NT2/D1 (cell line): ENCODE measurements at places on chromosomes 11 and 22.

GRCh38 chr11:445765-446588 lies 4.1 kb upstream of the PTDSS2 start:
- no peak for DNase-seq

DNA sequence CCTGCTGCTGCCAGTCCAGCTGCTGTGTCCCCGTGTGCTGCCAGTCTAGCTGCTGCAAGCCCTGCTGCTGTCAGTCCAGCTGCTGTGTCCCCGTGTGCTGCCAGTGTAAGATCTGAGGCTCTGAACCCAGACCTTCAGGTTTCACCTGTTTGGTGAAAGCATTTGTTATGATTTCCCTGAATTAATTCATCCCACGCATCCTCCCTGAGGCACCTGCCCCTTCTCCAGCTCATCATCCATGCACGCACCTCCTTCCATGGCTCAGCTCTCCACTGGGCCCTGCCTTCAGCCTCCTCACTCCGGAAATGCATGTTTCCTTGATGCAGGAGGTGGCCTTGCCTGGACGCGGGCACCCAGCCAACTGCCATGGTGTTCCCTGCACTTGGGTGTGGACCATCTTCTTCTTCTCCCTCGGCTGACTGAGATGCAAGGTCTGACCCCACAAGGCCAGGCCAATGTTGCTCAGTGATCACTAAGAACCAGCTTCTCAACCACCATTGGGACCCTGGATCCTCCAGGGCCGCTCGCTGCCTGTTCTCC lies 788 bp downstream of the KRTAP5-10 start:
- DNase-seq = no peak

- DNase-seq = no peak
These were observed 378.1 kb downstream of the CADM1 start for GRCh38 chr11:115126092-115126491.

DNA sequence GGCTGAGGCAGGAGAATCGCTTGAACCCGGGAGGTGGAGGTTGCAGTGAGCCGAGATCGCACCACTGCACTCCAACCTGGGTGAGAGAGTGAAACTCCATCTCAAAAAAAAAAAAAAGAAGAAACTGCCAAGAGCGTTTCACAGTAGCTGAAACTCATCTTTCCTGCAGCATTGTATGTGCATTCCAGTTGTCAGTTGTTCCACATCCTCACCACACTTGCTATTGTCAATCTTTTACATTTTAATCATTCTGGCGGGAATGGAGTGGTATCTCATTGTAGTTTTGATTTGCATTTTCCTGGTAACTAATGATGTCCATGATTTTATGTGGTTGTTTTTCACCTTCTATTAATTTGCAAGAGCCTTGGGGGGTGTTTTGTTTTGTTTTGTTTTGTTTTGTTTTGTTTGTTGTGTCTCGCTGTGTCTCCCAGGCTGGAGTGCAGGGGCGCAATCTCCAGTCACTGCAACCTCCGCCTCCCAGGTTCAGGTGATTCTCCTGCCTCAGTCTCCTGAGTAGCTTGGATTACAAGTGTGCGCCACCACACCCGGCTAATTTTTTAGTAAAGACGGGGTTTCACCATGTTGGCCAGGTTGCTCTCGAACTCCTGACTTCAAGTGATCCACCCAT lies 8.1 kb upstream of the GNB1L start:
- no peak for DNase-seq

DNA sequence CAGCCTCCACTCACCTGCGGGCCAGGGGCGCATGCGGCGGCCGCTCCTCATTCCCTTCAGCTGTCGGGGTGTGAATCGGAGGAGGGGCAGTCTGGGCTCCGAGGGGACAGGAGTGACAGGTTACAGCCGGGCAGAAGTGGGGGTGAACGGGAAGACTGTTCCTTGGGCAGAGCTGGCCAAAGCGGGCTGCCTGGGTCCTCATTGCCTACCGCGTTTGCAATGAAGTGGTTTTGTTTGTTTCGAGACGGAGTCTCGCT lies 733 bp downstream of the MEI1 start:
- no peak for DNase-seq

GRCh38 chr22:24413271-24413670 lies 14.1 kb upstream of the ADORA2A start:
- DNase-seq = no peak

DNA sequence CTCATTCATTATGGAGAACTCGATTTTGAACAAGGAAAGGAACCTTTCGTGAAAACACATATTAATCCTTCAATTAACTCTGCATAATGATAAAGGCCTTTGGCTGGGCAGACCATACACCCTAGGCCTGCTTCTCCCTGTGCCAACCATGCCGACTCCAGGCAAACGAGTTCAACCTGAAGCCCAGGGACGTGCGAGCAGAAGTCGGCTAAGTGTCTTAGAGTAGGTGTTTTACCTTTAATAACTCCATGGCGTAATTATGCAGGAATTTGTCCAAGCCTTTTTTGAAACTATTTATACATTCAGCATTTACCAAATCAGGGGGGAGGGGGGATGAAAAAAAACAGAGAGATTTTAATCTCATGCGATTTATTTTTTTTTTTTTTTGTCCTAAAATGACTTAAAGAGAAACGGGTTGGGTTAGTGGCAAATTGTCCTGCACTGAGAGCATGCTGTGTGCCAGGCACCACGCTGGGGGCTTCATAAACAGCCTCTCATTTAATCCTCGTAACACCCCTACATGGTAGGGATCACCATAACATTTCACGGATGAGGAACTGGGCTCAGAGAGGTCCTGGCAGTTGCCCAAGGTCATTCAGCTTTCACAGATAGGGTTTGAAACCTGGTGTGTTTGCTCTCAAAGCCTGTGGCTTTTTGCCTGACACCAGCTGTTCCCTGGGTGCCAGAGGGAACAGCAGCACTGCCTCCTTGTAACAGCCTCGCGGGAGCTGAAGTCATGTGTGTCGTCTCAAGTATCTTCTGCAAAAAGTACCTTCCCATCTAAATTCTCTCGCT lies 423.9 kb downstream of the MN1 start:
- DNase-seq = no peak

DNA sequence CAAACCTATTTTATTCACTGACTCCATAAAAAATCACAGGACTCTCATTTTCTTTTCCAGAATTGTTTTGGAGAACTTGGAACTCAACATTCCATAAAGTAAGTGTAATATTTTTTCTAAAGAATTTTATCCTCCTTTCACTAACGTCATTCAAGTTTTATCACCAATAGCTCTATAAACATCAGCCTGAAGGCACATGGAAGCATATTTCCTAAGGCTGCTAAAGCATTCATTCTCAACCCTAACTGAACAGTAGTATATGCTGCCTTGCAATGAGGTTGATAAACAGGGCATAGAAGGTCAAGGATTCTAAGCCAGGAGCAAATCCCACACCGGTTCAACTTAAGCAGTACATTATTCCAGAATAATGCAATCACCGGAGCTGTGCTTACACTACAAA lies 273.9 kb downstream of the RAB38 start:
- DNase-seq = no peak

GRCh38 chr11:112298535-112298934 lies 37.9 kb upstream of the PLET1 start:
- DNase-seq = no peak

GRCh38 chr22:42074846-42075676 lies 1.0 kb downstream of the PHETA2 start:
- no peak for DNase-seq

- no peak for DNase-seq
These were observed 10.0 kb downstream of the KCNA4 start for GRCh38 chr11:30006876-30007275.

DNA sequence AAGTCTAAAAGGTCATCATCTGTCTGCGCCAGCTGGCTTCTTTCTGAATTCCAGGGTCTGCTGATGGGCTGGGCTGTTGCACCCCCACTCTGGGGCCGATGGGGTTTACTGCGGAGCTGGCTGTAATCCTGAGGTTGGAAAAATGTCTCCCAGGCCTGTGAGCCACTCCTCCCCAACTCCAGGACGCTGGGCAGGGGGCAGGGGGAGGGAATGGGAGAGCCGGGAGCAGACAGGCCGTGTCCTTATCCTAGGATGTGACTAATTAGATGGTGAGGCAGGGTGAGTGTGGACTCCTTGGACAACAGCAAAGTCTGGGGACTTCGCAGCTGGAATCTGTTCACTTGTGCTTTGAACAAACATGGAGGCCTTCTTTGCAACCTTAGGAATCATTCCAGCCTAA lies 48.7 kb downstream of the LRRC32 start:
- DNase-seq = no peak

- DNase-seq = no peak
These were observed 7.6 kb downstream of the CARS1 start for GRCh38 chr11:3049430-3050243.

DNA sequence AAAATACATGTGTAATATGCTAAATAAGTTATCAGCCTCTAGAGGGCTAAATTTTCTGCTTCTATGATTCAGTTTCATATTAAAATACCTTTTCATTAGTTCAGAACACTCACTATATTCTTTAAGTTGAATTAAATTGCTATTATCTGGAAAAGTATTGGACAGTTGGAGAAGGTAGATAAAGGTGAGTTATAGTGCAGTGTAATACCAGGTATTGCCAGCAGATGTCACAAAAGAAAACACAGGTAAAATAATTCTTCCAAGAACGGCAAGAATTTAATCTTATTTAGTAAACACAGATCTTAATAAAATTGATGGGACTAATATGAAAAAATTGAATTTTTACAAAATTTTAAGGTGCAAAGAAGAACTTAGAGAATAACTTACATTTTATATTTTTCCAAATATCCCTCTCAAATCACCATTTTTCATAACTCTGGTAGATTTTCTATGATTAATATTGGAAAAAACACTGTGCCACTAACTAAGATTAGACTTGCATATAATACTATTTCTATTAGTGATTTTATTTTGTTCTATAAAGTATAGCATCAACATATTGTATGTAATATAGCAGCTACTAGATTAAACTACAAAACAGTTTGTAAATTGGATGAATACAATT lies 1.7 kb upstream of the LRRC4C start:
- peak; percentile 23 for DNase-seq

- DNase-seq = peak; percentile 3
These were observed 84.2 kb downstream of the ZNF280B start for GRCh38 chr22:22424210-22424800.

GRCh38 chr22:43826142-43827002 lies 14.3 kb upstream of the EFCAB6 start:
- no peak for DNase-seq

- no peak for DNase-seq
These were observed 48.5 kb downstream of the MICAL2 start for GRCh38 chr11:12158909-12159308.

GRCh38 chr22:20859615-20860014 lies 808 bp downstream of the SNAP29 start:
- no peak for DNase-seq

DNA sequence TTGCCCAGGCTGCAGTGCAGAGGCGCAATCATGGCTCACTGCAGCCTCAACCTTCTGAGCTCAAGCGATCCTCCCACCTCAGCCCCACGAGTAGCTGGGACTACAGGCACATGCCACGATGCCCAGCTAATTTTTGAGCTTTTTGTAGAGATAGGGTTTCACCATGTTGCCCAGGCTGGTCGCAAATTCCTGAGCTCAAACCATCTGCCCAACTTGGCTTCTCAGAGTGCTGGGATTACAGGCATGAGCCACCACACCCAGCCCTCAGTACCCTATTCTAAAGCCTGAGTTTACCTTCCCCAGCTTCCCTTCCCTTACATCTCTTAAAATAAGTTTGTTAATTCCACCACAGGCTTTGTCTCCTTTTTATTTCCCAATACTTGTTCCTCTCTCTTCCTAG lies 59.1 kb downstream of the AMBRA1 start:
- no peak for DNase-seq

GRCh38 chr11:115333121-115333520 lies 171.1 kb downstream of the CADM1 start:
- peak; percentile 8 for DNase-seq

DNA sequence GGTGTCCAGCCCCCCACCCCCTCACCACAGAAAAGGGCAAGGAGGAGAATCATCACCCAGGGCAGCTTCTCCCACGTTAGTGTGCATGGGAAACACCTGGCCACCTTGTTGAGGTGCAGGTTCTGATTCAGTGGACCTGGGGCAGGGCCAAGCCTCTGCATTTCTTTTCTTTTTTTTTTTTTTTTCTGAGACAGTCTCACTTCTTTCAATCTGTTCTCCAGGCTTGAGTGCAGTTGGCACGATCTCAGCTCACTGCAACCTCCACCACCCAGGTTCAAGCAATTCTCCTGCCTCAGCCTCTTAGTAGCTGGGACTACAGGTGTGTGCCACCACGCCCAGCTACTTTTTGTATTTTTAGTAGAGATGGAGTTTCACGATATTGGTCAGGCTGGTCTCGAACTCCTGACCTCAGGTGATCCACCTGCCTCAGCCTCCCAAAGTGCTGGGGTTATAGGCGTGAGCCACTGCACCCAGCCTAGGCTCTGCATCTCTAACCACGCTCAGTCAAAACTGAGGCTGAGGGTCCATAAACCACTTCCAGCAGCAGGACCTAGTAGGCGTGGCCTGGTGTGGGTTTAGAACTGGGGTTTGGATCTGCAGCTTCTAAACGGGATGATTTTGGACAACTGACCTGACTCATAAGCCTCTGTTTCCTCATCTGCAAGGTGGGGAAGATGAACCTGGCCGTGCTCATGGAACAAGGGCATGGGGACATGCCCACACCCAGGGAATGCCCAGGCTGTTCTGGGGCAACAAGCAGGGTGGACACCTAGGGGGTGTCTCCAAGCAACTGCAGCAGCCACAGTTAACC lies 734 bp downstream of the ZP1 start:
- DNase-seq = no peak

GRCh38 chr11:61049859-61050258 lies 52.4 kb upstream of the CD5 start:
- DNase-seq = no peak

GRCh38 chr11:119940401-119940976 lies 197.4 kb downstream of the TRIM29 start:
- no peak for DNase-seq

DNA sequence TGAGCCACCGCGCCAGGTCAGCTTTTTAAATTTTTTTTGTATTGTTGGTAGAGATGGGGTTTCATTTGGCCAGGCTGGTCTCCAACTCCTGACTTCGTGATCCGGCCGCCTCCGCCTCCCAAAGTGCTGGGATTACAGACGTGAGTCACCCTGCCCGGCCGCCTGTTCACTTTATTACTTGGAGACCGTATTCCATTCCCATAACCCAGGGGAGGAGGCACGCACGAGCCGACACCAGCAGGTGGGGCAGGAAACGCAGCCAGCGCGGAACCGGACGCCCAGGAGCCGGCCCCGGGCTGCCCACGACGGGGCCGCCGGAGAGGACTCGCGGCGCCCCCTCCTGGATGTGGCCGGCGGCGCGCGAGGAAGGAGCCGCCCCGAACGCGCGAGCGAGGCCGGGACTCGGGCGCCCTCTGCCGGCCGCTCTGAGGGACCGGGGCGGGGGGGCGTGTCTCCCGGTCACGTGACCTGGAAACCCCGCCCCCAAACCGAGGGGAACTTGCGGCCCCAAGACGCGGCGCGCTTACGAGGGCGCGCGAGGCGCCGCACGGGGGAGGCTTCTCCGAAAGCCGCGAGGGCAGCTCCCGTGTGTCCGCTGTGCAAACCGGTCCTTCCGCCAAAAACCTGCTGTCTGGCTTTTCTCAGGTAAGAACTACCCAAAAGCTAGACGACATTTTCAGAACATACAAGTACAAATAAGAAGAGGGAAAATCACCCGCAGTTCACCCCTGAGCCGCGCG lies 11.6 kb upstream of the RNH1 start:
- peak; percentile 79 for DNase-seq
